NCI-H1105 (cell line): ENCODE measurements at places on chromosomes 2 and 18.
A peak's percentile ranks its signal among the peaks of the same experiment; 100 is the strongest.

DNA sequence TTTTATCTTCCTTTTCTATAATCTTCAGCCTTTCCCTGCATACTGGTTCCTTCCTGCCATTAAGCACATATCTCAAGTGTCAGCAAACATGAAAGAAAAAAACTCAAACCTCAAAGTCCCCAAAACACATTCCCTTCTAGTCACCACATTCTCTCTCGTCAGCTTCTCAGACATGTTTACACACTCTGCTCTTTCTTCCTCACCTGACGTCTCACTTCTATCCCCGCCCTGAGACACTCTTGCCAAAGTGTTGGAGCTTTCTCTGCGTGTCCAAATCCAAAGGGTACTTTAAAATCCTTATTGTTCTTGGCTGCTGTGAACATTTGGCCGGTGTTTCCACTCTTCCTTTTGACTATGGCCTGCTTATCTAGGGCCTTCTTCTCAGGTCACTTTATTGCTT is 47.9 kb downstream of the SOX11 start:
- DNase-seq, result no peak

DNA sequence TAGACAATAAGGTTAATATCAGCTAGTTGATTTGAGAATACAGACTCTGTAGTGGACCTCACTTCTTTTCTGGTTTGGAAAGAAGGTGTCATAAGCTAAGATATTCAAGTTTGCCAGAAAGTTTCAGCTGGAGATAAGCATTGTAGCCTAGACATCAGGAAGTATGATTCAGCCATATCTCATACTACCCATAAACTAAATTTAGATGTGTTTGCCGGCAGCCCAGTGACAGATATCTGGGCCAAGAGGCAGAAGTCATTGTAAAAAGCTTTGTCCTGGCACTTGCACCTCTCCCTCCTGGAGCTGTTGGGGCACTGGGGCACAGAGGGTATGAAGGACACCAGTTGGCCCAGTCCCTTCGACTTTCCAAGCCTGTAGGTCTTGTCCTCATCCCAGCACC is 128.0 kb downstream of the EPHA4 start:
- DNase-seq, result no peak

DNA sequence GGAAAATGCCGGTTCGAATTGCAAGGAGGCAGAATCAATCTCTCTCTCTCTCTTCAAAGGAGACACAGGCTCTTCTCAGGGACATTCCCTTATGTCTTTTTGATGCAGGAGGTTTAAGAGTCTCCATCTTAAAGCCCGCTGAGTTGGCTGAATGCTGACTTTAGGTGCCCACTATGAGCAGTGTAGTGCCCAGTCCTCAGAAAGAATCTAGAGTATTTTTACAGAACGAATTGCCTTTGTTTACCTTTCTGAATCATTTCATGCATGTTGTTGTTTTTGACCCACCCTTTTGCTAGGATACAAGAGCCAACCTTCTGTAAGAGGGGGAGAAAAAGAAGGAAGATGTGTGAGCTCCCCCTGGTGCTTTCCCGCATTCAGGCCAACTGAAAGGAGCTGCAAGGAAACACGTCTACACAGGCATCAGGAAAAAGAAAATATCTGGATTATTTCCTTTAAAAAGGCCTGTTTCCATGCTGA is 193.5 kb upstream of the TCF4 start:
- DNase-seq, result peak; percentile 31

- no peak for DNase-seq
Observed at GRCh38 chr2:241873081-241873802, 3.7 kb downstream of the RTP5 start.

DNA sequence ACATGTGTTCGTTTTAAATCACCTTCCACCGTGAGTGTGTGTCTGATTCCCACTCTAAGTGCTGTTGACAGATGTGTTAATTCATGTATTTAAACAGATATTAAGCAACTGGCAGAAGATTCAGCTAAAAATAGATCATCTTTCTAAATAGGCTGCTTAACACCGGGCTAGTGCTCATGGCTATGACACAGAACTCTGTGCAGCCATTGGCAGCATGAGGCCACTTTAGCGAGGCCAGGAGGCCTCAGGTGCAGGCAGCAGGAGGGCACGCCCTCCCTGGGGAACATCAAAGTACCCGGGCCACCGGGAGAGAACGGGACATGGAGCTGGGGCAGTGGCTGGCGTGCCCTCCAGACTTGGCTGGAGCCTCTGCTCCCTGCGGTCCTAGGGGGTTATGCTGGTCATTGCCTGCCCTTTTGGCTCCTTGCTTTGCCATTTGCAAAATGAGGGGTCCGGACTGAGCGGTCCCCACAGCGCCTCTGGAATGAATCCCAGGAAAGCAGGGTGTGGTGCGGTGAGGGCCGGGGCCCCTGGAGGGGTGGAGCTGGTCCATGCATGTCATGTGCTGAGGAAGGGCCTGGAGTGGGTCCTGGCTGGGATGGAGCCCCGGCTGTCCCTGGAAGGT is 62.8 kb upstream of the HDAC4 start:
- DNase-seq, result no peak

DNA sequence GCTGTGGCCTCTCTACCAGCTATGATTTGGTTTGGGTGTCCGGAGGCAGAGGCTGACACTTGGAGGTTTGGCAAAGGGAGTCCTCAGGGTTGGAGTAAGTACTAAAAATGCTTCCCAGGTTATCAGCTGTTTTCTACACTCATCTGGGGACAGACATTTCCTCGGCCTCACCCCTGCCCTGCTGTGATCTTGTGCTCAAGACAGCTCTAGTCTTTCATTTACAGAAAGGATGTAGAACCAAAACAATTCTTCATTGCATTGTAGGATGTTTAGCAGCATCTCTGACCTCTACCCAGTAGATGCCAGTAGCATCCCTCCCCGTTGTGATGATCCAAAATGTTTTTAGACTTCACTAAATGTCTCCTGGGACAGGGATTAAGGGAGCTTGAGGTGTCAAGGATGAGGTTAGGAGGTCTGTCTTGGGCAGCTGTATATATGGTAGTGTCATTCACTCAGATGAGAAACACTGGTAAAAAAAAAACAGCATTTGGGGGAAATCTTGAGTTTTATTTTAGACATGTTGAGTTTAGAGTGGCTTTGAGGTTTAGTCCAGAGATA is 26.6 kb downstream of the CD28 start:
- no peak for DNase-seq

GRCh38 chr2:181677912-181678586 is 2.3 kb downstream of the NEUROD1 start:
- DNase-seq, result no peak

GRCh38 chr2:198518935-198519334 is 714.5 kb downstream of the PLCL1 start:
- DNase-seq, result no peak

DNA sequence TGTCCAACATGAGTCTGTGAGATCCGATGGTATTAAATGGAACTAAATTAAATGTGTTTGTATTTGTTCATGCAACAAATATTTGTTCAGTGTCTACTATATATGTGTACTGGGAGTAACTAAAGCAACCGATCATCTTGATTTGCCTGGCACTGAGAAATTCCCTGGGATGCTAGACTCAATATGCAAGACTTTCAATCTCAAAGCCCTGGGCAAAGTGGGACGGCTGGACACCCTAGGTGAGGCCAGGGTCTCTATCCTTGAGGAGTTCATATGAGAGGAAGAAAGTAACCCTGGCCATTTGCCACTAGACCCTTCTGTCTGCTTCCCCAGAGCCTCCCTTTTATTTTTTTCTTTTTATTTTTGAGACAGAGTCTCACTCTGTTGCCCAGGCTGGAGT is 44.0 kb upstream of the HPCAL1 start:
- DNase-seq, result no peak
